ENCODE measurements at places on chromosomes 5 and 9.

GRCh38 chr5:129639331-129639730 is 108.6 kb upstream of the MINAR2 start:
- no peak for DNase-seq

DNA sequence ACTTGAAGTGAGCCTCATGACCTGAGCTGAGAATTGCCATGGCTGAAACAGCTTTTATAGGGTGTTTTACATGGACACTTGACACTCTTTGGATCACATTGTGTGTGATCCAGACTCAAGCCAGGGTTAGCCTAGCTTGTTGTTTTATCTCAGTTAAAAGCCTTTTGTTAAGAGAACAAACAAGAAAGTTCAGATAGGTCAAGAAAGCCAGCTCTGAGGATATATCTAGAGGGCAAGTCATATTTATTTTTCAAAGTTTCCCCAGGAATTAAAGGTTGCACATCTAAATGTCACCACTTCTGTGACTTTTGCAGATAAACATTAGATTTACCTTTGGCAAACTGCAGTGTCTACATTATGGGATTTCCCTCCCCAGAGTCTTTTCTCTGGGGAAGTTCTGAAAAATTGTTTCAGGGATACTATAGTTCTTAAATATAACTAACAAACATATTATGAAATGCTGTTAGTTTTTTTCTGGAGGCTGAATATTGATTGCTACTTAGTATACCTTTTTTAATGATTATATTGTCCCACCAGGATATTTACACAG is 134.5 kb downstream of the C9orf152 start:
- no peak for DNase-seq

- DNase-seq, result no peak
These were observed 45.9 kb upstream of the PJA2 start for GRCh38 chr5:109455598-109456096.

- no peak for DNase-seq
These were observed 90.4 kb upstream of the CHD1 start for GRCh38 chr5:99019254-99019653.

- DNase-seq, result no peak
These were observed at the start of gene TNFSF8 for GRCh38 chr9:114930056-114930812. TSS of gene TNFSF8 (minus strand) at chr9:114930591. CDS start at chr9:114930303, 288 bp downstream.

Data from left forelimb (tissue), 1 donor.